ENCODE measurements at places on chromosomes 1 and 21. TPM values are rescaled to one million over a fixed set of nuclear protein-coding genes. Genes with fewer than 3 reads are reported as not detected.

DNA sequence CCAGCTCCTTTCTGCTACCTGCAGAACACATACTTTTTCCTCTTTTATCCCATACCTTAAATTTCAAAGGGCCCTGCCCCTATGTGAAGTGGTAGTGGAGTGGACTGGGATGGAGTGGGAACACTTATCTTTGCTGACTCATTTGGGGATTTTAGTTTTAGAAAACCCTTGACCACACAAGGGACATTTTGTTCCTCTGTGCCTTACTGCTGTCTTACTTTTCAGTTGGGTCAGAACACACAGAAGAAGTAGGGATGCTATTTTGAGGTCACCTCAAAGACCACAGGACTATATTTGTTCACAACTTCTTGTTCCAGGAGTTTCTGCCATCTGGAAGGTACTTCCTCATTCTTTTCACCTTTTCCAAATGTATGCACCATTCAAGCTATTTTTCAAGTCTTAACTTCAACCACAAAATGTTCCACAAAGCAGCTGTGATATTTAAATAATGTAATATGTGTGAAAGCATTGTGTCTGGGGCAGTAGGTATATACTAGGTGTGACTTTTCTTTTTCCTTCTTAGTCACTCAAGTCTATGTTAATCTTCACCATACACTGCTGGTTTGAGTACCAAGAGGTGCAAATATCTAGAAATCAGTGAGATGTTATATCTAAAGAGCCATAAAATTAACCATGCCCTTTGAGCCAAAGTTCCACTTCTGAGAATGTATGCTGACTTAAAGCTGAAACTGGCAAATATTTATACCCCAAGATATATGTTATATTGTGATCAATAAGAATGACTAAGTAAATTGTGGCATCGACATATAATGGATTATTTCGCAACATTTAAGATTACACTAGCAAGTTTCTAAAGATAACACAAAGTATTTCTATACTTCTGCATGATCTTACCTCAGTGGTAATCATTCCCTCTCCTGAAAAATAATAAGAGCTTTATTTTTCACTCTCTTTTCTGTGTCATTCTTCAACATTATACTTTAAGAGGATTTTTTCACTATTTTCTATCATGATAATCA is 308.5 kb downstream of the MRPL39 start:
- no peak for DNase-seq

Gene NLRP3
- polyA plus RNA-seq = 0.86 TPM

- DNase-seq = no peak
Observed at GRCh38 chr1:71509051-71509595, 428.3 kb upstream of the ZRANB2 start.

GRCh38 chr21:31182231-31183140 is 144.2 kb upstream of the KRTAP19-8 start:
- no peak for DNase-seq

Gene A3GALT2
- not detected for polyA plus RNA-seq

DNA sequence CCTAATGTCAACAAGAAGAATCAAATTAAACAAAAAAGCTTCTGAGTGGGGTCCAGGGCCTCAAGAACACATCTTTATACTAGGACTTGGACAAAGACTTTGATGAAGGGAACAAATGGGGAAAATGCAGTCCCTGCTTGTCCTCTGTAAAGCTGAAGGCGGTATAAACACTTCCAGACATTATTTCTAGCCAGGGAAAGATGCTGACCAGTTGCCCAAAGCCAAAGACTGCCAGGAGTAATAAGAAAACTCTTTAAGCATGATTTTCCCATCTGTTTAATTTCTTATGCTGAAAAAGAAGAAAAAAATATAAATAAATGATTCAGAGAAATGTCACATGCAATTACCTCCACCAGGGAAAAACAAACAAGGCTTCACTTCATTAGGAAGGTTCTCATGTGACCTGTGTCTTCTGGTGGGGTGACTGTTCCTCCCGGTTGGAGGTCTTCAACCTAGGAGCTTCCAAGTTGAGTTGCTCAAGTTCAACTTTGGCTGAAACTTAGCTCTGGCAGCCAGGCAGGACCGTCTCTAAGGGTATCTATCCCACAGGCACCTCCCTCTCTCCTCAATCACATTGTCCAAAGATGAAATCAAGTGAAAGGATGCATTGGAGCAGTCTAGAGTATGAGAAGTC is 65.2 kb upstream of the KCNE2 start:
- DNase-seq = no peak

Gene ELAPOR1
- 1.6 TPM for polyA plus RNA-seq

DNA sequence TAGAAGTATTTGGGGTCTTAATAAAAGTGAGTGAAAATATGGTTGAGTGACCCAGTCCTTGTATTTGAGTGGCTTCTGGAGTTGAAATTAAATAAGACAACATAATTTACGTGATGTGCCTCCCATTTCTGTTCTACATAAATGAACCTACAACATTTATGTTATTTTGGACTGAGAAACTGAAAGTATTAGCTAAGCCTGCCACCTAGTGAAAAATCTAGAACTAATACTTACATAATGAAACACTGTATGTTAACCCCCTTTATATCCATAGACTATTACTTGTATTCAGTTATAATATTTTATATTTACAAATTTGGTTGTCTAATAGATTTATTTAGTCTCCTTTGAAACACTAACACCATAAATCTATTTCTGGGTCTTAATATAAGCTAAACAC is 298.9 kb downstream of the KCNT2 start:
- DNase-seq = no peak

Gene MEAF6
- polyA plus RNA-seq = 108 TPM

- no peak for DNase-seq
Observed at GRCh38 chr1:13892671-13893325, 192.8 kb downstream of the PRDM2 start.

- peak; percentile 0 for DNase-seq
Observed at GRCh38 chr1:110829955-110830553, 42.9 kb upstream of the CD53 start.

- DNase-seq = no peak
Observed at GRCh38 chr1:178273707-178274410, 180.0 kb downstream of the RASAL2 start.

Gene CR1
- 18.6 TPM for polyA plus RNA-seq

- no peak for DNase-seq
Observed at GRCh38 chr1:21469581-21469980, 29.6 kb downstream of the NBPF3 start.

- DNase-seq = no peak
Observed at GRCh38 chr1:81848880-81849682, 48.3 kb downstream of the ADGRL2 start.

GRCh38 chr1:228930479-228930957 is 195.2 kb downstream of the RHOU start:
- no peak for DNase-seq

DNA sequence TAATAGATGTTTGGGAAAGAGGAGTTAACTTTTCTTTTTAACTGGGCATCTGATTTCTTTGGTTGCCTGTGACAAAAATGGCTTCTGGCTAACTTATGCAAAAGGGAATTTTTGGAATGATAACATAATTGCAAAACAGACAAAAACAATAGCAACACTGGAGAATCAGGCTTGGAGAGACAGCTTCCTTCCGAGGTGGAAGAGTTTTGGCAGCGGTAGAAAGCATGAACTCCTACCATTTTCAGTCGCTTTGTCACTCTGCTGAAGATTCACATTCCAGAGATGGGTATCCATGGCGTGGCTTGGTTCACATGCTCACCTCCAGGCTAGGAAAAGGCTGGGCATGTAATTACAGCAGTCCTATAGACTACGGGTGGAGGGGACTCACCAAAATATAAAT is 17.2 kb upstream of the FGGY start:
- no peak for DNase-seq

Gene TRAPPC3
- polyA plus RNA-seq = 64.9 TPM

Gene MX1
- 8.4 TPM for polyA plus RNA-seq

DNA sequence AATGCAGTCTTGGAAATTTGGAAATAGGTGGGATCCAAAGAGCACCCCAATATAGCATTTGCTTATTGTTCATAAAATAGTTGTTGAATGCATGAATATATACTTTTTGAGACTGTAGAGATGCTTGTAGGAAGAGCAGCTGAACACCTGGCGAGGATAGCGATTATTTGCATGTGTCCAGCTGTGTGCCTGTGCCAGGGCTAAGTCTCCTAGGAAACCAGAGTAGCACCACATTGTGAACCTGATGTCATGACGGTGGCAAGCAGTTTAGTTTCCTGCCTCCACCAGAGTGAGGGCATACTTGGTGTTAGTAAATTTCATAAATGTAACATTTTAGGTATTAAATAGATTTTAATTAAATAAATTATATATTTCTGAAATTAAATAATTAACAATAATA is 37.3 kb upstream of the IRF2BP2 start:
- no peak for DNase-seq

Gene AIM2
- 0.08 TPM for polyA plus RNA-seq

Gene EGLN1
- 39.7 TPM for polyA plus RNA-seq

All from left kidney (tissue), 8 donors.